ENCODE measurements at places on chromosomes 6 and 20.

DNA sequence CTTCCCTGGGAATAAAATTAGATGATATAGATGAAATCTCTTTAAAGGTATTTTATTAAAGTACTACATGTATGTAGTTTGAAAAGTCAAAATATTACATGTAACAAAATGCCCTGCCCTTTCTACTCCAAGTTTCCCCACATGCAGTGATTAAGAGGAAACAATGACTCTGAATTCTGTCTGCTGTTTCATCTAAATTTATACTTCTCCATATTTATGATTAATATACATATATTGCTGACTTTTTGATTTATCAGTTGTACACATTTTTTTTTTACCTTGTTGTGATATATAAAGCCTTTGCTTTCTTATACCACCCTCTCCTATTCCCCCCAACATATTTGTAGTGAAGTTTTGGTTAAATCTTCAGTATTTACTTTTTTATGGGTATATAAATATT lies 127.9 kb downstream of the ZFAND3 start:
- DNase-seq: no peak

- DNase-seq: no peak
These were observed 98.3 kb downstream of the CDH26 start for GRCh38 chr20:60056407-60057122.

GRCh38 chr6:167214206-167214605 lies 56.4 kb upstream of the GPR31 start:
- DNase-seq: no peak

DNA sequence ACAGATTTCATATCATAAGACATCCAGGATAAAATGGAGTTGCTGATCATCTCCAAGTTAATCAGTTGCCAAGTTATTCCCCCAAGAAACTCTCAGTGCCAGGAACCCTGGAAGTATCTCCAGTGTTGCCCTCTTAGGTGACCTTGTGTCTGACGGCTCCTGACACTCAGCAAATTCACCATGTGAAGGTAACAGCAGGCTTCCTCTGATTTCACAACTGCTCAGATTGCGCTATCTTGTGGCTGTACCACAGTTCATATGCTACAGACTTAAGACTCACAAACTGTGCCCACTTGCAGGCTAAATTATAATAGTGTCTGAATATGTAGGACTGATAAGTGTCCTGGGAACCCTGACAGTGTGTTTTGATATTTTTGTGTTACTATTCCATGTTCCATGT lies 186.6 kb upstream of the OPRM1 start:
- no peak for DNase-seq

- DNase-seq: no peak
These were observed 304.5 kb downstream of the PHF3 start for GRCh38 chr6:63940056-63940455.

DNA sequence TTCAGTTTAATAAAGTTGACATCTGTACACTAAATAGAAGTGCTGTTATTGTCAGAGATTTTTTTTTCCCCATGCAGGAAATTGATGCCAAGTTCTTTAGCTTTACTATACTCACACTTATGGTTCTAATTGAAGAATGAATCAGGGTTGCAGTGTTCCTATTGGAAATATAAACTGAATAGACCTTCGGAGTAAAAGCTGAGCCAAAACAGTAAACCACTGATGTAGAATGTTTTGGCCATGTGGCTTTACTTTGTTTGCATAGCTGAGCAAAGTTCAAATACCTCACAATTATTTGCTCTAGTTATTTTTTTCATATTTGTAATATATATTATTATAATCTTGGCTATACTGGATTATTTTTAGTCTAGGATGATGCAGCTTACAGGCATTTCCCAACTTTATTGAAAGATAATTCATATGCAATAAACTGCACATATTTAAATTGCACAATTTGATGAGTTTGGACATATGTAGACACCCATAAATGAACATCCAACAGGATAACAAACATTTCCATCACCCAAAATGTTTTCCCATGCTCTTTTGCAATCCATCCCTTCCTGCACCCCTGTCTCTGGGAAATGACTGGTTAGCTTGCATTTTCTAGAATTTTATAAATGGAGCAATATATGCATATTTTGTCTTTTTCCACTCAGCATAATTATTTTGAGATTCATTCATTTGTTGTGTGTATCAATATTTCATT lies 105.8 kb upstream of the NOX3 start:
- no peak for DNase-seq

DNA sequence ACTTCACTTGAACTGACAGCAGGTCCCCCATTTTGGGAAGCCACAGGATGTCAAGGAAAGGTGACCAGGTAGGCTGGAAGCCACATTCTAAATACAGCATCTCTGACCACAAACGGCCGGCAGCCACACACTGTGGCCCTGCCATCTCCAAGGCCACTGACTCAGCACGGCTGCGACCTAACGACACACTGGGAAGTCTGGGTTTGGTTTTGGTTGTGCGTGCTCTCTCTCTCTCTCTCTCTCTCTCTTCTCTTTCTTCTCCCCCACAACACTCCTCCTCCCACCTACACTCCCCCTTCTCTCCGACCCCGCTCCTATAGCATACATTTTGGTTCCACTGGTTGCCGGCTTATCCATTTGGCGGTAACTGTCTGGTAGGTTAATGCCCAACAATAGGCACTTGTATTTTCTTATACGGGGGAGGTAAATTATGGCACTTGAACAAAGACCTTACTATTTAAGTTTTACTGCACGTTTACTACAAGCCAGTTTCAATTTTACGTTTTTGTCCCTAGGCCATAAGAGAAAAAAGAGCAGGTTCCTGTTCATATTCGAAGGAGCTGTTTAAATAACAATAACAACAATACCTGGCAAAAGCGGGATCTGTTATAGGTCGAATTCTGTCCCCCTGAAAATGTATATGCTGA lies 103.6 kb downstream of the GMDS start:
- DNase-seq: no peak

DNA sequence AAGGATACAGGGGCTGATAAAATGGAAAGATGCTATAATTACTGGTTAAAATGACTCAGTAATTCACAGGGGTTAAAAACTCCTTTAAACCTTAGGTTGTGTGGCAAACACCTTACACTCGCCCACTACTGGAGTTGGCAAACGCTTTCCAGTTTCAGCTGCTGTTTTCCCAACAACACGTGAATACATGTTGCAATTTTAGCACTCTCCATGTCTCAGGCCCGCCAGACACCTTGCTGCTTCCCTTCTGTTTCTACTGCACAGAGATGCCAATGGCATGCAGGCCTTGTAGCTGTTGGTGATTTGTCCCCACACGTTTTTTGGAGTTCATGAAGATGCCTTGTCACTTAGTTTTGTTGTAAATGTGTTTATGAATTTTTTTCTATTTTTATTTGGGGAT lies 5.3 kb upstream of the TTPAL start:
- DNase-seq: no peak

- no peak for DNase-seq
These were observed 146.2 kb upstream of the SMLR1 start for GRCh38 chr6:130681028-130681427.

- no peak for DNase-seq
These were observed 13.7 kb downstream of the ACSS1 start for GRCh38 chr20:25044261-25044560.

DNA sequence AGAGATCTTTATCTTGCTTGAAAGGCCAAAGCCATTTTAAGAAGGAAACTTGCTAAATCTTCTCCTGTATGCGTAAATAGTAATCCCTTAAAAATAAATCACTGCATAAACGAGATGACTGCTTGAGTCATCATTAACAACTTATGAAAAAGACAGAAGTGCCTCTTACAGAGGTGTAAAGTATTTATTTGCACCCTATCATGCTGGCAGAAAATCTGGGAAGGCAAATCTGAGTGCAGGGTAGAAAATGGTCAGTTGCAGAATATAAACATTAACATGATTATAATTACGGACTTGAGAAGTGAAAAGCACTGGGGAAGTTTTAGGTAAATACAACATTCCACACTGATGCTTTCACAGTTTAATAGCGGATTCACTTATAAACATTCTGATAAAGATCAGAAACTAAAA lies 67.5 kb upstream of the FBXO30 start:
- no peak for DNase-seq

DNA sequence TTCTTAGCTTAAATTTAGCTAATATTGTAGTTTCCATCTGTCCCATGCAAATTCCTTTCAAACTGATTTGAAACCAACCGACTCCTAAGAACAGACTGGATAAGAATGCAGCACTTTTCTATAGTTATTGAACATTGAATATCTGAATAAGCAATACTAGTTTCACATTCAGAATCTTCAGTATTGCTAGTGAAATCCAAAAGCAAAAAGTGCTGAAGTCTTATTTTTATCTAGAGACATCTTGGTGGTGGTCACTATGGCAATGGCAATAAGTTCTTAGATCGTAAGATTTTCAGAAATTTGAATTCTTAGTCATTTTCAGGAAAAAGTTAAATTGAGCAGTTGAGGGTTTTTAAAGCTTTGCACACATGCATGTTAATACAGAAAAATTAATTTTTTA lies 2.7 kb downstream of the TFB1M start:
- DNase-seq: no peak

- no peak for DNase-seq
These were observed 14.1 kb upstream of the SIRPB2 start for GRCh38 chr20:1505361-1505760.

DNA sequence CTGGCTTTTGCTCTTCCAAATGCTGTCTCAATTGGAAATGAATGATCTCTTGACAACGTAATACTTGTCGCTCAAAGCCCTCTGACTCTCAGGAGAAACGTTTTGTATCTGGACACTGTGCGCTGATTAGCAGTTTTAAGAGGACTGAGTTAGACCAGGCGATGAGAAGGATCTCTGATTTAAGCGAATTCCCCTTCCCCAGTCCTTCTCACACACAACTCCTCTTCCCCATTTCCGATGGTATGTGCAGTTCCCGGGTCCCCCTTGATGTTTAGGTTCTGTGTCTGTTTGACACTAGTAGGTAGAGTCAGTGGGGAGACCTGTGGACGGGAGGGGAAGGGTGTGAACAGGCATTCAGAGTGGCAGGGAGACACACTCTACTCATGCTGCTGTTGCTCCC lies 2.5 kb downstream of the ZDHHC14 start:
- no peak for DNase-seq

DNA sequence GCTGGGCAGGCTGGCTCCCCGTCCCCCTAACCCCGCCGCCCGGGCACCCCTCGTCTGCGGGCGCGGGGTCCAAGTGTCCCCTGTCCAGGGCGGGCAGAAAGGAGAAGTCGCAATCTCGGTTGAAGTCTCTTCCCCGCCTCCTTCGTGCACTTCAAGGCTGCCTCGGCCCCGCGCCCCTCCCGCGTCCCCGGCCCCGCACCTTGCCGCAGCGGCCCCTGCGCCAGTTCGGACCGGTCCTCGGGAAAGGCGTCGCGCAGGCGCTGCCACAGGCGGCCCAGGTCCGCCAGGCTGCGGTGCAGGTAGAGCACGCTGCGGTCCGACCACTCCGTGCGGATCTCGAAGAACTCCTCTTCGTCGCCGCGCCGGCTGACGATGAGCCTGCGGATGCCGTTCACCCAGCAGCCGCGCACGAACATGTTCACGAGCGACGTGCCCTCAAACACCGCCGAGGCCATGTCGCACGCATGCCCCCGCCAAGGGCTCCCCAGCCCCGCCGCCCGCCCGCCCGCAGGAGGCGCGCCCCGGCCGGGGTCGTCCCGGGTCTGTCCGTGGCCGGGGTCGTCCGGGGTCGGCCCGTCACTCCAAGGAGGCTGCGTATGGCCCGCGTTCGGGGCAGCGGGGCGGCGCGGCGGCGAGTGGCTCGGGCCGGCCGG lies at the start of gene PXDC1:
PXDC1 (minus strand) TSS at position 637 of the 653 bp plus-strand sequence; CDS start at position 455, 182 bp downstream.
- DNase-seq: peak; percentile 16

GRCh38 chr6:117795234-117795633 lies 111.8 kb upstream of the SLC35F1 start:
- no peak for DNase-seq

DNA sequence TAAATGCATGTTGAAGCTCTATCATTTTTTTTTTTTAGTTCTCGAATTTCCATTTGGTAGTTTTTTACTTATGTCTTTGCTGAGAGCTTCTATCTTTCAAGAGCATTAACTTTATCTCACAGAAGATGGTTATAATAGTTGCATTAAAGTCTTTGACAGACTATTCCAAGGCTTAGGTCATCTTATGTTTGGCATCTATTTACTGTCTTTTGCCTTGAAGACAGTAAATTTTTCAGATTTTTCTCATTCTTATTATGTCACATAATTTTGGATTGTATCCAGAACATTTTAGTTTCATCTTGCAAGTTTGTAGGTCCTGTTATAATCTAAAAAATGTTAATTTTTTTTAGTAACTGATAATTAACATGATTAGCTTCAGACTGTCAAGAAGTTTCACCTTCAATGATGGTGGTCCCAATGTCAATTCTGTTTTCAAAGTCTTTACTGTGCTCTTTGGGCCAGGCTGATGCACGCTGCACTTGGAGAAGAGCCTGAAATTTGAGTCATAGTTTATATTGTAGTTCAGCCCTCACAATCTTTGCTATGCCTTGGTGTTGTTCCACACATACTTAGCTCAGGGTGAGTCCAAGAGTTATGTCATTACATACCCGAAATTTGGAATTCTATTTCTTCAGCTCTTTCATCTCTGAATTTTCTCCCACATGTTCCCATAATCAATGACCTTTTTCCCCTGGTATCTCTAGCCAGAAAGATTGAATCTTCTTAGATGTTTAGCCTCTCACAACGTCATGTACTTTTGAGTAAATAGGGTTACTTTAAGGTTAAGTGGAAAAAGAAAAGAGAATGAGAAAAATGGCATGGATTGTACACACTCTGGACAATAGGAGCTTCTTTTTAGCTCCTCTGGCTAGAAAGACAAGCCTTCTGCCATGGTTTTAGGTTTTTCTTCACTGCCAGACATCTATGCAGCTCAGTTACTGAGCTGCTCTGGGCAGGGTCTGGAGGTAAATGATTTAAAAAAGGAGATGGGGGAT lies 110.3 kb upstream of the BTBD3 start:
- DNase-seq: no peak

DNA sequence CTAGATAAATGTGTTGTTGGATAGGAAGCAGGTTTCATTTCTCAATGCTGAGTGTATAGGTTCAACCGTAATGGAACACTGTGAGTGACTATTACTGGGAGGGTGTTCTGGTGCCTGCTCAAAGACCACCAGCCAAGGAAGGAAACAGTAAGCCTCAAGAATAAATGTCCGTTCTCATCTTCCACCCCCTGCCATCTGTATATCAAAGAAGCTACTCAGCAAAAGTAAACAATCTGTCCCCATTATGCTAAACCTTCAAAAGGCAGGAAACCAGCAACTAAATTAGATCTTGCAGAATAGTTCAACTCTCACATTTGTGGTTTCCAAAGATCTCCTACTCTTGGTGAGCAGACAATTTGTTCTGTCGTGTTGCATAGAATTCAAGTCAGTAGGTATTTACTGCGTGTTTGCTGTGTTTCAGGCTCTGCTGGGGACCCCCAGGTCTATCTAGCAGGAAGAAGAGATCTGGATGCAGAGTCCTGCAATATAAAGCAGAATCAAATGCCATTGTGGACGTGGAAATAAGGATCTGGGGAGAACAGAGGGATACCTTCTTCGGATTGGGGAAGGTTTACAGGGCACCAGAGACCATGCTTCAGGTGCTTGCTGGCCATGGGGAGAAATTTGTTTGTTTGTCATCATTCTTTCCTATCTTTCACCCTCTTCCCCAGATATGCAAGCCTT lies 87.3 kb downstream of the SCML4 start:
- no peak for DNase-seq

- DNase-seq: no peak
These were observed 179.2 kb downstream of the PREX1 start for GRCh38 chr20:48648482-48649051.
